Suppressor macrophage treated with lipopolysaccharide for 4 hours (primary cell): ENCODE measurements at places on chromosomes 6 and 20.

DNA sequence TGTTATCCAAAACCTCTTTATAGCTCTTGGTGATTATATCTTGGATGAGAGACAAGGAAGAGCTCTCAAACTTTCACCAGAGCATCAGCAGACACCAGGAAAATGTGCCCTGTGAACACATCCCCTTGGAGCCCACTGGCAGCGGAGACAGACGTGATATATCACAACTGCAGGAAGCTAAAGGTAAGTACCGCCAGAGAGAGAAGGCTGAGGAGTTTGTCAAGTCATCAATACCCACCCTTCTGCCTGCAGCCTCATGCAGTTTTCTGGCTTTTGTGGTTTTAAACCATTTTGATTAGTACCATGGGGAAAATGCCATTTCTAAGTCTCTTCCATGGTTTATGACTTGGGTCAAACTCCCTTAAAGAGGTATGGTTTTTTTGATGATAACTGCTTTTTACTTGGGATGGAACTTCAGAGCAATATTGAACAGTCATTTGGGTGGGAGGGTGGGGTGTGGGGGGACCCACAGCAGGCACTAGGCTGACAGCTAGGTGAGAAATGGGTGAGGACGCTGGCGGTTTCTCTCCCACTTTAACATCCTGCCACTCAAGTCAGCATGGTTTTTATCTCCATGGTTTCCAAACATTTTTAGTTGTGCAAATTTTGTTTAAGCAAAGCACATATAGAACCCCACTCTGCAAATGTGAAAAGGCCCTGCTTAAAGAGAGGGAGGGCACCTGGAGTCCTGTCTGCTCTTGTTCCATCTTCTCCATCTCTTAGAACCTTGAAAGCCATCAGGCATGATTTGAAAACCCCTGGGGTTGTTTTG, 108.4 kb downstream of the SCML4 start:
- no peak for DNase-seq

GRCh38 chr20:45792317-45793118, 764 bp downstream of the DNTTIP1 start:
- peak; percentile 73 for DNase-seq

GRCh38 chr6:95819939-95820338, 195.8 kb upstream of the FUT9 start:
- no peak for DNase-seq

GRCh38 chr6:130029163-130029562, 10.8 kb downstream of the L3MBTL3 start:
- DNase-seq: no peak

DNA sequence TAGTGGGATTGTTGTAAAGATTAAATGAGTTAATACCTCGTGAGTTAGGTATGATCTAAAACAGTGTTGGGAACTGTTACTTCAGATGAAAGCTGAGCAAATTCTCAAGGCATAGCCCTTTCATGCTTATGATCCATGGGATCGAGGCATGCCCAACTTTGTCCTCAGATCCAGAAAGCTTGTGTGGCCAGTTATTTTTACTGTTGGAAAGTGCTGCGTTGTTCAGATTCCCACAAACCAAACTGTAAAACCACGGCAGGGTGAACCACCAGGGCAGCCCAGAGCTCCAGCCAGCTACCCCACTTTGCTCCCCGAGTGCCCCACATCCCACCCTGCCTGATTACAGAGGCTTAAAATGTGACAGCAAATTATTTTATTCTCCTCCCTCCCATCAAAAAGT, 139.3 kb upstream of the RIN2 start:
- DNase-seq: no peak

DNA sequence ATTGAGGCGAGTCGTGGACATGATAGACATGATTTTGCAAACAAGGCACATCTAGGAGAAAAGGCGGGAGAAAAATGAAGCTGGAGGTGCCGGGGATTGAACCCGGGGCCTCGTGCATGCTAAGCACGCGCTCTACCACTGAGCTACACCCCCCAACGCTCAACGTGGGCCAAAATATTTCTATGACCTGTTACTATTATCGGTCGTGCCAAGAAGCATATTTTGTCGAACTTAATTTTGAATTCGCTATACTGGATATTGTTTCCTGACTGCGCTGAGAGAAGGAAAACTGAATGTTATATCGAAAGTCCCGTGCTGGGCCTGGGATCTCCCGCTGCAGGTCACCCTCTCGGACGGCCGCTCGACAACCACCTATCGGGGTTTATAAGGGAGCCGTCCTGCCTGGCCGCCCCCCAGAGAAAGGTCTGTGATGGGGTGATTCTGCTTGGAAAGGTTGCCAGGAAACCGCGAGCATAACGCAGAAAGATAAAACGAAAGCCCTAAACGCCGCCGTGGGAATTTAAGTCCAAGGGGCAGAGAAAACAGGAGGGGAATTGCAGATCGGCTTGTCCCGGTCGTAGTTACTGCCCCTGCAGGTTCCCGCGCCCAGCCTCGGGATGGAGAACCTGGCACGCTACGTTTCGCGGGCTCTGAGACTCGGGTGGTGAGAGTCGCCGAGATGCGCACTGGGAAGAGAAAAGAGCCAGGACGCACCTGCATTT, 60.0 kb downstream of the TRIM27 start:
- peak; percentile 86 for DNase-seq

- no peak for DNase-seq
Measured at GRCh38 chr6:144481527-144481926, 196.4 kb downstream of the UTRN start.

GRCh38 chr6:90533615-90534336, 53.1 kb downstream of the MAP3K7 start:
- no peak for DNase-seq

DNA sequence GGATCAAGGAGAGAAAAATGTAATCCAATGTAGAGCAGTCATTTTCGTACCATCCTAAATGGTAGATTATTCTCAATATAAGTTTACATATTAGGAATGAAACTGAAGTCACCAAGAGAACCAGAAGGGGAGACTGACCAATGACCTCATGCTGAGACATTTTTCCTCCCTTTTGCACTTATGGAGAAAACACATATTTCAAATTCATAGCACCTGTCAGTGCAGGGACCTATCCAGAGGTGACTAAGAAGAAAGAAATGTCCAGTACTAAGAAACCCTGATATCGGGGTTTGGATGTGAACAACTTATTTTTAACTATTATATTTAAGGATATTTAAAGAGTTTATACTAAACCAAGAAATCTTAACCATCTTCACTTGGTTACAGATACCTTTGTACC, 16.6 kb upstream of the LYRM2 start:
- no peak for DNase-seq

GRCh38 chr6:166258854-166259276, 49.3 kb downstream of the PRR18 start:
- peak; percentile 92 for DNase-seq

GRCh38 chr6:91480402-91480801, 893.5 kb upstream of the MAP3K7 start:
- no peak for DNase-seq

DNA sequence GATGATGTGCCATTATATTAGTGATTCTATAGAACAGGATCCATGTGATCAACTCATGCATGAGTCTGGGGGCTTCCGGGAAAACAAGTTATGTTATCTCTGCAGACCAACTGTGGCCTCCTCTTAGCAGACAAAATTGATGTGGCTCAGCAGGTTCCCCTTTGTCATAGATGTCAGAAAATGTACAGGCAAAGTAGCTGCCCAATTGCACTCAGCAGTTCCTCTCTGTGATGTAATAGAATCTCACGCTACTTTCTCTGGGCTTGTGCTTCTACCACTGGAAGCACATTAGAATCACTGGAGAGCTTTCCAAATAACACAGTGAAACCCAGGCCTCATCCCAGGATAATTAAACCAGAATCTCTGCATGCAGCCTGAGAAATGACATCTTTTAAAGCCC, 253.1 kb downstream of the SLC24A3 start:
- DNase-seq: peak; percentile 41

GRCh38 chr6:143061597-143062385, 1.1 kb downstream of the AIG1 start:
- DNase-seq: peak; percentile 23

DNA sequence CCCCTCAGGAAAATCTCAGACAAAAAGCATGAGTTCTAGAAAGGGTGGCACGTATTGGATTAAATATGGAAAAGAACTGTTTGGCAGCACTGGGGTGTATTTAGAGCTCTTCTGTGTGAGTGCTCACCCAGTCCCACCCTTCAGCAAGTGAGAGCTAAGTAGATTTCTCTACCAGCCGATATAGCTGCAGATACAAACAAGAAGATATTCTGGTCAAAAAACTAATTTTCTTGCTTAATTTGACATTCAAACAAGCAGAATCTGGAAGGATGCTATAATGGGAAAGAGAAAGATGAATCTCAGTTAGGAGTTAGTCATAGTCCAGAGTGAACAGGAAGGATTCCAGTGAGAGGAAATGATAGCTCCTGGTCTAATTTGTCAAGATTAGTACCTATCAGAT, 232.1 kb downstream of the TMEM242 start:
- DNase-seq: no peak

GRCh38 chr6:94144807-94145206, 725.4 kb upstream of the EPHA7 start:
- no peak for DNase-seq

DNA sequence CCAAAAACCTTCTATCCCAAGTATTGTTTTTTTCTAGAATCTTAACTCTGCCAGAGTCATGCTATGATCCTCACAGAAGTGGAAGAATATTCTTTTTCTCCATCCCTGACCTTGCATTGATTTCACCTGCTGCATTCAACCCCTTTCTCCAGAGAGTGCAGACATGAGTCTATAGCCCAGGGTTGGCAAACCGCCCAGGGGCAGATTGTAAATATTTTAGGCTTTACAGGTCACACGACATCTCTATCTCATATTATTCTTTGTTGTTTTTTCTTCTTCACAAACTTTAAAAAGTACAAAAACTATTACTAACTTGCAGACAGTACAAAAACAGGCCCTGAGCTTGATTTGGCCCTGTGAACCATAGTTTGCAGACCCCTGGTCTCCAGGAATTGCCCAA, 112.1 kb upstream of the ASF1A start:
- DNase-seq: no peak

- no peak for DNase-seq
Measured at GRCh38 chr6:150949526-150949925, 84.0 kb downstream of the MTHFD1L start.

DNA sequence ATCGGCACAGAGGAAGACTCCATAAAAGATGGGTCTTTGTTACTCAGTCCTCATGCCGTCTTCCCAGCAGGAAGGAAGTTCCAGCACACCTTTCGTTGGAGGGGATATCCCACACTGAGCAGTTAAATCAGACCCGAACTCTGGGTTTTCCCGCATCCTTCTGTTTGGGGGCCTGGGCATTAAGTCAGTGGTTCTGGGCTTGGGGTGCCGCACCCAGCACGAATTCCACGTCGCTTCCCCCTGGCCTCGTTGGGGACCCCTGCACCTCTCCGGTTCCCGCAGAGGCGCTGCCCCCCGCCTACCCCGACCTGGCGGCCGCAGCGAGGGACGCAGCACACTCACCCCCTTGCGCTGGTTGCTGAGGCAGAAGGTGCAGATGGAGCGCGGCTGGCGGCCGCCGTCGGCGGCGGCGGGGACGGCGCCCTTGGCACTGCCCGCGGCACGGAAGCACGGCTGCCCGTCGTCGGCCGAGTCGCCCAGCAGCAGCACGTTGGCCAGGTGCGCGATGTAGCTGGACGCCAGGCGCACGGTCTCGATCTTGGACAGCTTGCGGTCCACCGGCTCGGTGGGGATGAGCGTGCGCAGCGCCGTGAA, 641 bp downstream of the TCF15 start:
- DNase-seq: no peak

DNA sequence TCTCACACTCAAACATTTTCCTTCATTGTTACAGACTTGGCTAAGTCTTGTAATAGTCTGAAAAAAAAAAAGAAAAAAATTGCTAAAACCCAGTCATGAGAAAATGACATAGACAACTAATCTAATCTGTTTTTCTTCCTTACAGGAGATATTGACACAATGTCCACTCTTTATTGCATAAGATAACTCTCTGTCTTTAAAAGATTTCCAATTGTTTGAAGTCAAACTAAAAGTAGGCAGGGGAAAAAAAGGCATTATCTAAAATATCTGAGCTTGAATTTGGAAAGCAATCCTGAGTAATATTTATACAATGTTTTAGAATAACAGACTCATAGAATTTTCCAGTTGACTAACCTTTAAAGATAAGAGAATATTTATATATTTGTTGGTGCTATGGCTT, 233.0 kb upstream of the CEP162 start:
- no peak for DNase-seq

DNA sequence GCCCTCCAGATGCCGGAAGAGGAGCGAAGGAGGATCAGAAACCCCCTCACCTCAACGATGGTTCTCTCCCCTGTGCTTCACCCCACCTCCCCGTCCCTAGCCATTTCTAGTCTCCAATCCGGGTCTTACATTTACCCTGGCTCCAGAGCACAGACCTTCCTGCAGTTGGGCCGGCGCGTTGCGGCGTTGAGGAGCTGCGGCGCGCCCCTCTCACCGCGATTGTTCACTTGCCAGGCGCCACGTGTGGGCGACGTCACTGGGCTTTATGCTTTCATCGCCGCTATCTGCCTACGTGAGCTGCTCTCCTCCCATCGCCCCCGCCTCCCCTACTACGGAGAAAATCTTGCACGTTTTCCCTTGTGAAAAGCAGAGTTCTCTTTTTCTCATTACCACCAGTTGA, at the start of gene CRISP2:
Gene CRISP2, minus strand, starts transcription at position 198 of the 400 bp plus-strand sequence. CDS start 4,347 bp downstream, outside the sequence.
- DNase-seq: no peak

- DNase-seq: no peak
Measured at GRCh38 chr6:105608711-105609374, 206.0 kb upstream of the PREP start.

DNA sequence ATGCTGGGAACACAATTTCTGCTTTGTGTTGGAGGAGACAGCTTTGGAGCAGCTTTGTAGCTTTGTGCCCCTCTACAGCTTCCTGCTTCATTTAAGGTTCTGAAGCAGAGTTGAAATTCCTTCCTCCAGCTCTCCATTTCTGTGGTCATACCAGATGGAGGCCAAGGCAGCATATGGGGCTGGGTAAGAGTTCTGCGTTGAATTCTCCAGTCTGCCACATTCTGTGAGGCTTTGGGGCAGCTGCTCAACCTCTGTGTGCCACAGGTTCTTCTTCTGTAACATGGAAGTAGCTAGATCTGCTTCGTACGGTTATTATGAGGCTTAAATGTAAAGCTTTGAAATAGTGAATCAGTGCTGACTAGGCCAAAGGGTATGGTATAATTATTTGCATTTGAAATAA, 2.9 kb upstream of the TRIM26 start:
- DNase-seq: no peak

GRCh38 chr6:157443066-157443800, 62.2 kb downstream of the ZDHHC14 start:
- no peak for DNase-seq

GRCh38 chr6:95847061-95847460, 168.7 kb upstream of the FUT9 start:
- no peak for DNase-seq

DNA sequence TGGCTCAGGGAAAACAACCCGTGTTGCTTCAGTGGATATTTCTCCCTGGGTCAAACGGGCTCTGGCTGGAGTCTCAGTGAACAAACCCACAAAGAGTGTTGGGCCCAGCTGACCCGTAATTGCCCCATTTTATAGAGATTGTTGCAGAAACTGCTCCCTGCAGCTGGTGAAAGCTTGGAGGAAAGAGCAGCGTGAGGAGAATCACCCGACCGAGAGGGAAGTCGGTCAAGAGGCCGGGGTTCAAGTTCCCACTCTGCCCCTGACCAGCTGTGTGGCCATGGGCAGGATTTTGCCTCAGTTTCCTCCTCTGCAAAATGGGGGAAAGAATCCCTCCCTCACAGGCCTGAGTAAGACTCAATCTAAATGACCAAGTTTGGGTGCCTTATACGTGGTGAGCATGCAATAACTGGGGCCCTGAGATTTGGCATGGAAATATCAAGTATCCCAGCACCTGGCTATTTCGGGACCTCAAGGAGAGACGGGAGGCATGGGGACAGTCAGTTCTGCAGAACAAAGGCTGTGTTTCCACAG, 1.7 kb upstream of the TGM2 start:
- DNase-seq: no peak
